Stimulated activated CD4-positive, alpha-beta T cell treated with anti-CD3 and anti-CD28 coated beads, Interleukin-1b, Interleukin-23, amount 100 ng/mL, for 24 hours (primary cell): ENCODE measurements at places on chromosomes 12 and 14.

- DNase-seq: no peak
These were observed 92.6 kb downstream of the NUMB start for GRCh38 chr14:73365727-73366126.

- no peak for DNase-seq
These were observed 9.8 kb downstream of the ZNF385A start for GRCh38 chr12:54374562-54375258.

- no peak for DNase-seq
These were observed 9.0 kb upstream of the DCD start for GRCh38 chr12:54657105-54657607.

GRCh38 chr14:94054401-94054800 lies 26.6 kb downstream of the DDX24 start:
- no peak for DNase-seq

GRCh38 chr12:107670999-107671643 lies 14.5 kb upstream of the PWP1 start:
- DNase-seq: peak; percentile 18

DNA sequence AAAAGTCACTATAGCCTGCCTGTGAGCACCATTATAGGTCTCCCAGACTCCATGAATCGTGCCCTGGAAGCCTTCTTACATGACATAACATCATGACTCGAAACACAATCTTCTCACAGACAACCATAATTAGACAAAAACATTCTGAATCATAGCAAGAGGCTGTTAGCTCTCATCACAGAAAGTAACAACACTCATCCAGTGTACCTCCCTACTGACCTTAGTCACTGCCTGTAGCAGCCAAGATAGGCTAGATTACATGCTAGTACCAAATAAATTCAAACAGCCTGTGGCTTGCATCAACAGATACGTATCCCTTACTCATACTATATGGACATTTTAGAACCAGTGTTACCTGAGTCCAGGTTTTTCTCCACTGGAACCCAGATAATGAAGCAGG lies 663.8 kb upstream of the FOXG1 start:
- DNase-seq: no peak

DNA sequence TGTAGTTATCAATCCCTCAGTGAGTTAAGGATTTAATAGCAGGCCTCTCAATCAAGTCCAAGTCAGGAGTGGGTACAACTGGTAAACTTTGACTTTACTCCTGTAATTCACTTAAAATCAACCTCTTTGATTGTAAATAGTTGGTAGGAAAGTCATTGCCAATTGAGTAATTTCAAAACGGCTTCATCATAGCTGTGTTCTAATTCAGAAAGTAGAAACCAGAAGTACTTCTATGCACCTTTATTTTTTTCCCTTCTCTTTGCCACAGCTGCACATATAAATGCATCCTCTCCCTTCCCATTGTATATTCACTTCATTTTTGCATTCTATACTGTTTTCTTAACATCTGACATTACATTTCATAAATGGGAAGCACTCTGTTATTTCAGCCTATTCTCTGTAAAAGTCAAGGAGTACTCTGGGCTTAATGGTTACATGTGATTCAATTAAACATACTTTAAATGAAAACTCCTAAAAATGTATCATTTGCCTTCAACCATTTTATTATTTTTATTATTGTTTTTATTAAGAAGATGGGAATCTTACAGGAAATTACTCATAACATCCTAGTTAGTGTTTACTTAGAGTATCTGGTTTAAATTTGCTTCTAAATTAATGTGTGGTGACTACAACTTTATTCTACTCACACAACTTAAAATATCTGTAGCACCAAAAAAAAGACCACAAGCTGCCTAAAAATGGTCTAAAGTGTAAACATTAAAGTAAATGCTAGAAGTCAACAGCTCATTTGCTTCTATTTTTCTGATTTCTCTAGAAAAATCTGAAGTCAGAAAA lies 171.2 kb downstream of the CEP128 start:
- no peak for DNase-seq

DNA sequence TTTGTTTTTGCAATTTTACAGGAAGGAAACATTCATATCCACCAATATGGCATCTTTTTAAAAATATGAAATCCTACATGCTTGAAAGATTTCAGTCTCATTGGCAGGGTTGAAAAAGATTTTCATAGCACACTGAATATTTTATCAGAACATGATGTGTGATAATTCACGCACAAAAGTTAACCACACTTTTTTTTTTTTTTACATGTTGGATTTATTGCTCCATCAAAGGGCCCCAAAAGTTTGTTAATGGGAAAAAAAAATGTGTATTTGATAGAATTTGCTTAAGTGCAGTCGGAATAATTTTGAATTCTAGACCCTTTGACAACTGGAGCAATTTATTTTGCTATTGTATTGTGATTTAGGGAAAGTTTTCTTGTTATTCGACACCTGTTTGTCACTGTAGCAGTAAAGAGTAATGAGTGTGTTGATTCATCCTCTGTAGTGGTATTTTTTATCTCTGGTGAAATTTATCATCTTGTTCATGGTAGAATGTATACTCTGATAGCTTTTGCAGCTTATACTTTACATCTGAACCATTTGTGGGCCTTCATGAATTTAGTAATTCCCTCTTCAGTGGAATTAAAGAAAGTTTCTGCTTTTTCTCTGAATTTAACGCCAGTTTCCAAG lies 1.1 kb downstream of the EML1 start:
- DNase-seq: no peak

GRCh38 chr12:27614866-27615265 lies 81.4 kb upstream of the REP15 start:
- DNase-seq: no peak

- DNase-seq: no peak
These were observed 195.6 kb downstream of the PELI2 start for GRCh38 chr14:56313789-56314188.

DNA sequence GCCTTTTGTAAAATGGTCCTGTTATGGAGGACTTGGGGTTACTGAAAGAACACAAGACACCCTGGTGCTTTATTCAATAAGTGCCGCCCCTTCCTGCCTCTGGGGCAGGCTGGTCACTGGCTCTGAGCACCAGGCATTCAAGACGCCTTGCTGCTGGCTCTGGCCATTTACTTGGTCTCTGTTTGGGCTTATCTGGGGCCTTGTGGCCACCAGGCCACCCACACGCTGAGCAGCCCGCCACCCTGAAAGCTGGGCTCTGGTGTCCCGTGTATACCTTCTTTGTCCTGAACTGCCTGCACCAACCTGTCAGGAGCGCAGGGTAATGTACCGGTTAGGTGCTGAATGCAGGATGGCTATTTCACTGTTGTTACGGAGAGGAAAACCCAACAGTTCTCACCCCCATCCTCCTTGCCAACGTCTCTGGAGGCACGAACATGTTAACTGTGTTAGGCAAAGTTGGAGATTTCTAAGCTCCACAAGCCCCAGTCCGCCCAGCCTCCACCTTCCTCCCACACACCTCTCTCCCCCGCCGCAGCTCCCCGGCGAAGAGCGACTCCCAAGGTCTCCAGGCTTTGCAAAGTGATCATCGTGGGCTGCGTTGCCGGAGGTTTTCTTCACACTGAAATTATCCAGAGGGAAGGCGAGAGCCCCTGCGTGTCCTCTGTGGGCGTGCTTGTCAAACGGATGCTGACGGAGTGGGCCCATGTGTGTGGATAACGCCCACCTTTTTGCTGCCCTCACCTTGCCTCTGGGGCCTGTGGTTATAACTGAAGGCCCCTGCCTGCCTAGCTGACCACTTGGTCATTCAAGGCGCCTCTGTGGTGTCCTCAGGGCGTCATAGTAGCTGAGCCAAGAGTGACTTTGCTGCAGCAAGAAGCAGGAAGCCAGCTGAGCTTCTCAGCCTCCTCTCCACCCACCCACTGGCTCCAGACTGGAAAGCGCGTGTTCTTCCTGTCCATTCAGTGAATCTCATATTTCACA lies 18.8 kb upstream of the BEGAIN start:
- no peak for DNase-seq

DNA sequence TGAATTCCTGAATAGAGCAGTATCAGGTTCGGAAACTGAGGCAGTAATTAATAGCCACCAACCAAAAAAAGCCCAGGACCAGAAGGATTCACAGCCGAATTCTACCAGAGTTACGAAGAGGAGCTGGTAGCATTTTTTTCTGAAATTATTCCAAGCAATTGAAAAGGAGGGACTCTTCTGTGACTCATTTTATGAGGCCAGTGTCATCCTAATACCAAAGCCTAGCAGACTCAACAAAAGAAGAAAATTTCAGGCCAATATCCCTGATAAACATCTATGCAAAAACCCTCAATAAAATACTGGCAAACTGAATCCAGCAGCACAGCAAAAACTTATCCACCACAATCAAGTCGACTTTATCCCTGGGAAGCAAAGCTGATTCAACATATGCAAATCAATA lies 202.3 kb upstream of the SLC16A7 start:
- DNase-seq: no peak

- no peak for DNase-seq
These were observed 5.1 kb downstream of the IKBIP start for GRCh38 chr12:98639491-98639890.

GRCh38 chr12:14915736-14916135 lies 22.6 kb downstream of the ERP27 start:
- no peak for DNase-seq

DNA sequence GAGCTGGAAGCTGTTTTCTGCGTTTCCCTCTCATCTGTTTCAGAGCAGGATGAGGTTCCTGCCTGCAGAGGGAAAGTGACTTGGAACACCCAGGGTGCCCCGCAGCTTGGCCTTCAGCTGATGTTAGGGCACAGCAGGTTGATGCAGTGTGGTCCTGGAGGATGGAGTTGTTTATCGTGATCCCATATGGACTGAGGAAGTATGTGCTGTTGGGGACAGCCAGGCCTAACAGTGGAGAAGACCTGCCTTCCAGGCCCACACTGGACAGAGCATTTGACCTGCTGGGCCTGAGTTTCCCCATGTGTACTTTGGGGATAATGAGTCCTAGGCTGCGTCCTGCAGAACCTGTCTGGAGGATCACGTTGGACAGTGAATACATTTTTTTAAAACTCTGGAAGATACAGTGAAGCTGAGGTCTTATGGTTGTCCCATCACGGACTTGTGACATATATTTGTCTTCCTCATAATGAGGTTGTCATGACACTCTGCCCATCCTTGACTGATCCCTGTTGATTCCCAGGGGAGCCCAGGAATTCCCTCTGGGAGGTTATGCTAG lies 12.8 kb downstream of the SERPINA1 start:
- DNase-seq: no peak

DNA sequence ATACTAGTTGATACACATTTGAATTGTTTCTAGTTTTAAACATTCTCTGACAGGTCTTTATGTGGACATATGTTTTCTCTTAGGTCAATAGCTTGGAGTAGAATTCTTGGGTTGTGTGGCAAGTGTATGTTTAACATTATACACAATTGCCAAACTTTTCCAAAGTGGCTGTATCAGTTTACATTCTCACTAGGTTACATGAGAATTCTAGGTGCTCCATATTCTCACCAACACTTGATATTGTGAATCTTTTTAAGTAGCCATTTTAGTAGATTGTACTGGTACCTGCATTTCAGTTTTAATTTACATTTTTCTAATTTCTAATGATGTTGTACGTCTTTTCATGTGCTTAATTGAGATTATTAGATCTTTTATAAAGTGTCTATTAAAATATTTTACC lies 28.6 kb downstream of the CCDC91 start:
- no peak for DNase-seq

DNA sequence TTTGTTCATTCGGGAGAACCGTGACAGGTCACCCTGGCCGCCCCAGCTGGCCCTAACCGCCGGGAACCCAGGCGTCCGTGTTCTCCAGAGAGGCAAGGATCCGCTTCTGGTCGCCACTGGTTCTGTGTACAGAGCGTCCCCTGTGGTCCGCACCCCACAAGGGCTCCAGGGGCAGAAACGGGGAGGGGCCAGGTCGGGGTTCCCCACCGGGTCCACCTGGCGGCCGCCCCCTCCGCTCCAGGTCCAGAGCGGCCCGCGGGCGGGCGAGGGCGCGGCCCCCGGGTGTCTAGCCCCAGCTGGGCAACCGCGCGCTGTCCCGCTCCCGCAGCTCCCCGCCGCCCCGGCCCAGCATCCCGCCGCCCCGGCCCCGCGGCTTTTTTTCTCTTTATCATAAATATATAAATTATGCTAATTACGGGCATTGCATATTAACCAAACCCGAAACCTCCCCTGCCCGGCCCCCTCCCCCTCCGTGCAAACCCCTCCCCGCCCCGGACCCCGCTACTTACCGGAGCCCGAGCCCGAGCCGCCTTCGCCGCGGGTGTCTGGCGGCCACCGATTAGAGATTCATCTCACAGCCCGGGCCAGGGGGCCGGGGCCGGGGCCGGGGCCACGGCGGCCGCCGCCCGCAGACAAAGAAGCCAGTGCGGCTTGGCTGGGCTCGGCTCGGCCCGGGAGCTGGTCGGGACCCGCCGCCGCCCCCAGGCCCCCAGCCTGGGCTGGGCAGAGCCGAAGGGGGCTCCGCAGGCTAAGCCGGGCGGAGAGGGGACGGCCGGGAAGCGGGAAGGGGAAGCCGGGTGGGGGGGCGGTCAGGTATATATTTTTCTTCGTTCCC lies 512 bp downstream of the POU6F1 start:
- DNase-seq: no peak

GRCh38 chr12:27347779-27348178 lies 15.1 kb downstream of the BMAL2 start:
- no peak for DNase-seq

DNA sequence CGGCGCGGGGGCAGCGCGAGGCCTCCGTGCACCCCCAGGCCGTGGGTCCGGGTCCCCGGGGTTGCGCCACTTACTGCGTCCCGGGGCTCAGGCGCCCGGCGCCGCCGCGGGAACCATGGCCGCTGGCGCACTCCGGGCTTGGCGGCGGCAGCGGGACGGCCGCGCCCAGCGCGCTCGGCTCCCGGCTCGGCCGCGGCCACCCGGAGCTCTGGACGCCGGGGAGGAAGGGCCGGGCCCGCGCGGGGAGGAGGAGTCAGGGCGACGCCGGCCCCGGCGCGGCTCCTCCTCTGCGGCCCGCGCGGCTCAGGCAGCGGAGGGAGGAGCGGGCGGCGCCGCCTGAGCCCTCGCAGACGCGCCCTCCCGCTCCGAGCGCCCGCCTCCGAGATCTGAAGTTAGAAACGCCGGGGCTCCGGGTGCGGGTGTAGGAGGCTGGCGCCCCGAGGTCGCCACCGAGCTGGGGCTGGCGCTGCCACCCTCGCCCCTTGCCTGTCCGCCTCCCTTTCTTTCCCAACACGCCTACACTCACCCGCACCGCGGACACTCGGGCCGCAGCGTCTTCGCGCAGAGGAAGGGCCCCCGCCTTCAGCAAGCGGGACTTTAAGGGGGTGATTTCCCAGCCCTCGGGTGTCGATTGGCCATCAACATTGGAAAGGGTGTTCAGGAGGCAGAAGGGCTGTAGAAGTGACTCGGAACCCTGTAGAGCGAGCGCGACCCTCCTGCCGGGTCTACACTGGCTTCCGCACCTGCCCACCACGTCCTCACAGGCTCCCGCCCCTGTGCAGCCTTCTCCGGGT lies at the start of gene NIN:
NIN (minus strand) TSS at position 231 of the 794 bp plus-strand sequence. CDS start 9,106 bp downstream, outside the sequence.
- peak; percentile 39 for DNase-seq

- no peak for DNase-seq
These were observed 28.0 kb downstream of the JAG2 start for GRCh38 chr14:105140581-105140980.

- DNase-seq: no peak
These were observed 6.0 kb downstream of the MMAB start for GRCh38 chr12:109567296-109567695.
